Inflammatory macrophage treated with lipopolysaccharide for 1 hour (primary cell): ENCODE measurements at places on chromosomes 4 and X.

- peak; percentile 62 for DNase-seq
Measured at GRCh38 chr4:158169931-158170690, 2.7 kb downstream of the GASK1B start.

DNA sequence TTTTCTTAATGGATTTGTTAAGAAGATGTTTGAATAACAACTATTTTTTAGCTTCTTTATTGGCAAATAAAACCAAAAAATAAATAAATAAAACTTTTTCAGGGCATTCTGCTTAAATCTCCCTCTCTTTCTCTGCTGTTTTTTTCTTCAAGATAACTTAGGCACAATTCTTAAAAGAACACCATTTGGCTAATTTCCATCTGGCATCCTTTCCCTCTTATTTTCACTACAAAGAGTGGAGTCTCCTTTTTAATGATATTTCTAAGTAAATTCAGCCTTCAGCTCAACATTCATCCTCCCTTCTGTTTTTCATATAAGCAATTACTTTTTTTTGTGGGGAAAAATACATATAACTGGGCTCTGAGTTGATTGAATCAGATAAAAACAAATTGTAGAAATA lies 88.1 kb downstream of the PCDH7 start:
- no peak for DNase-seq

DNA sequence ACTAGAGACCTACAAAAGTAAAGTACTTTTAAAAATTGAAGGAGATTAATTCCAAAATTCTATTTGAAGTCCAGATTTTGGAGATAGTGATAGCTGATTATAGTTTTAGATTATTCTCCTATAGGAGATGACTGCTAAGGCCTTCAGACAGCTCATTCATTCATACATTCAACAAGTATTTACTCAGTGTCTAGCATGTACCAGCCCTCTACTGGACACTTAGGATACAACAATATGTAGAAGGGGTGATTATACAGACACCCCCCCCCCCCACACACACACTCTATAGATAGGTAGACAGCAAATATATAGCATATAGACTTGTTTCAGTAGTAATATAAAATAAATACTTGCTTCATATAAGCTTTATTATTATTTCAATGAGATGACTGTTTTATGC lies 60.4 kb upstream of the TAF9B start:
- DNase-seq, result peak; percentile 0

- no peak for DNase-seq
Measured at GRCh38 chr4:8904666-8905065, 33.0 kb upstream of the HMX1 start.

DNA sequence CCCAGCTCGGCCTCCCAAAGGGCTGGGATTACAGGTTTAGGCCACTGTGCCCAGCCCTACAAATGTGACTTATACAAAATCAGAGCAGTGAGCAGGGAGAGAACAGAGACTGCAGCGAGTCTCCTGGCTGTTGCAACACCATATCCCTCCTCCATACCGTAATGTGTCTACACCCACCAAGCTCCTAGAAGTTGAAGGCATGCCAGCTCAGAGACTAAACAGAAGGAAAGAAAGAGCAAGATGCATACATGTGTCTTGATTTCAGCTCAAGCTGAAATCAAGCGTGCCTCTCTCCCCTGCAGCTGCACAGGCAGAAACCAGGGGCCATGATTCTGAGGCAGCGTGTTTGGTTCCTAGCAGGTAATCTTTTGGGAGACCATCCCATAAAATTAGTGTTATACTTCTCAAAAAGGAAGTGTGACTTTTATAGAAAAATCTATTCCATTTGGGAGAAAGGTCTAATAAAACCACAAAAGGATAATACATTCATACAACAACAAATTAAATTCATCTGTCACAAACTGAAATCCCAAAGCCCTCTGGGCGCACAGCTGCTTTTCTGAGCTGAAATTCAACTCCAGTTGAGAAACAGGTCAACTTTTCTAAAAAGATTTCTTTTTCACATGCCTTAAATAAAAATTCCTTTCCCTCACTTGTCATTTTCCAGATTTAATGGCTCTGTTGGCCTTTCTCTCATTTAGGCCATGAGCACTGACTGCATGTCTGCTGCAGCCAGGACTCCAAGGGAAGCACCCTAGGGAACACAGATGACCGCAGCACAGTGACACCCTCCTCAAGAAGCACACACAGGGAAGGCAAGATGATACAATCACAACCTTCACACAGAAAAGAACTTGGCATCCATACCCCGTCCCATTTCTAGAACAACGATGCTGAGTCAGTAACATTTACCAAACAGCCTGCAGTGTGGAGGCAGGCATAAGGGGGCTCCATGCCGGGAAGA lies 34.4 kb downstream of the AFAP1 start:
- DNase-seq, result no peak

GRCh38 chr4:77308843-77309242 lies 151.8 kb downstream of the CCNG2 start:
- peak; percentile 2 for DNase-seq

DNA sequence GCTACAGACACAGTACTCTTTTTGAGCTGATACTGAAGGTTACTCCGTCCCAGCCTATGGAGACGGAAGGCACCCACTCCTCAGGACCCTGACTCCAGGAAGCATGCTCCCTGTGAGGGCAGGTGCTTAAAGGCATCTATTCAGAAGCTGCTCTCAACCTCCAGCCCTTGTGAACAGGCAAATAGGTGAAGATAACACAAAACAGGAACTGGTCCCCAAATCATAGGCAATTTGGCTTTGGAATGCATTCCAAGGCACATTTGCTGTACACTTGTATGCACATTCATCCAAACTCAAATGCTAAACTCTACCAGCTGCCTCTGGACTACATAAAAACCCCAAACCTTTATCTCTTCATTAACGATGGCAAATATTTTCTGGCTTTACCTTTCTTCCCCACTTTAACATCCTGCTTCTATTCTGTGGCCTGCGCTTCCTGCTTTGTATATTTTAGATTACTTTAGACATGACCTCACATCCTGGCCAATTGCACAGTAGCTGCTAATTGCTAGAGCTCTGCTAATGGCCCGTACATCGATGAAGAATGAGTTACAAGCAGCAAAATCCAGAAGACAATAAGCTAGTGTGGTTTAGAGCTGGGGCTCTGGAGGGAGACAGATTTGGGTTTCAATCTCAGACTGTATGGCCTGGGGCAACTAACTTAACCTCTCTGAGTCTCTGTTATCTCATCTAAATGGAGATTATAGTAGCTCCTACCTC lies 3.2 kb downstream of the SEL1L3 start:
- peak; percentile 31 for DNase-seq

DNA sequence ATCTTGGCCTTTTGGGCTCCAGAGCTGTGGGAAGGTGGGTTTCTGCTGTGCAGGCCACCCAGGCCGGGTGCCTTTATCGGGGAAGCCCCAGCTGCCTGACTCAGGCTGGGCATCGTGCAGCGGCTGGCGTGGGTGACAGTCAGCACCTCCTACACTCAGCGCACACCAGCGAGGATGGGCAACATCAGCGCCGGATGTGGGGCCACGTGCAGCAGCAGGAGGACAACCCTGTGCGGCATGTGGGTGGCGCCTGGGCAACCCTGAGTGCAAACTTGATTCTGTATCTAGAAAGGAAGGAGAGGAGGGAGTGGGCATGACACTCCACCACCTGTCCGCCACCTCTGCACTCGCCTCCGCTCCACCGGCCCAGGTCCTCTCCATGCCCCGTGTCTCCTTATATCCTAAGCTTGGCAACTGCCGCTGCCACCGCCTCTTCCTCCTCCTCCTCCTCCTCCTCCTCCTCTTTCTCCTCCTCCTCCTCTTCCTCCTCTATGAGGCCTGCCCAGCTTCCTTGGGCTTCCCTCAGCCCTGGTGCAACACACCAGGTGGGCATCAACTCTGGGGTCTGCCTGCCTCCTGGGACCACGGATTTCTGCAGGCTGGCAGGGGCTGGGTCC lies 107.4 kb upstream of the AFAP1 start:
- DNase-seq, result no peak

DNA sequence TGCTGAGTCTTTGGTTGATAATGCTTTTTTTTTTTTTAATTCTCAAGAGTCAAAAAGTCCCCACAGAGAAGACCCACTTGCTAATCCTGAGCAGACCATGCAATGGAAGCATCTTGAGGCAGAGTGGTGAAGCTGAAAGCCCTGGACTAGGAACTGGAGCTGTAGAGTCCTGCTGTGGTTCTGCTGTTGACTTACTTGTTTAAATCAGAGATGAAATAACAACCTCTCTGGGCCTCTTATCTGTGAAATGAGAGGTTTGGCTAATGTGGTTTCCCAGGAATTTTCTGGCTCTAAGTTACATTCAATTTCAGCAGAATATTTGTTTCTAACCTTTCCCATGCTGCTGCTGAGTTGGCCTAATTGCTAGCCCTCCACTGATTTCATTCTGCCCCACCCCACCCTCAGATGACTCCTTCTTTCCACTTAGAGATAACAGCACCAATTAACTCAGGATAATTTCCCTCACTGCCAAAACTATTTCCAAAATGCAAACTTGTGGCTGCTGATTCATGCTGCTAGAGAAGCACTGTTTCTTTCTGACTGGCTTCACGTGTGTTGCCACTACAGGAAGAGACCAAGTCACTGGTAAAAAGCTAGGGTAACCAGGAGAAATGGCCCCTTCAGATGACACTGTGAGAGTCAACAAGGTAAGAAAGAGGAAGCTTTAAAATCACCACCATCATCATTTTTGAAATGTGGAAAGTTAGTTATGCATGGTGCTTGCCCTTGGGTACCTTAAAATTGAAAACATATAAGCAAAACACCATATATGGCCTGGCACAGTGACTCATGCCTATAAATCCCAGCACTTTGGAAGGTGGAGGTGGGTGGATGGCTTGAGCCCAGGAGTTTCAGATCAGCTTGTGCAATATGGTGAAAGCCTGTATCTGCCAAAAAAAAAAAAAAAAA lies 326.4 kb downstream of the DCHS2 start:
- DNase-seq, result no peak

GRCh38 chrX:154040307-154040756 lies 20.6 kb upstream of the IRAK1 start:
- DNase-seq, result peak; percentile 96

- DNase-seq, result no peak
Measured at GRCh38 chrX:41096339-41096955, 11.2 kb downstream of the USP9X start.

DNA sequence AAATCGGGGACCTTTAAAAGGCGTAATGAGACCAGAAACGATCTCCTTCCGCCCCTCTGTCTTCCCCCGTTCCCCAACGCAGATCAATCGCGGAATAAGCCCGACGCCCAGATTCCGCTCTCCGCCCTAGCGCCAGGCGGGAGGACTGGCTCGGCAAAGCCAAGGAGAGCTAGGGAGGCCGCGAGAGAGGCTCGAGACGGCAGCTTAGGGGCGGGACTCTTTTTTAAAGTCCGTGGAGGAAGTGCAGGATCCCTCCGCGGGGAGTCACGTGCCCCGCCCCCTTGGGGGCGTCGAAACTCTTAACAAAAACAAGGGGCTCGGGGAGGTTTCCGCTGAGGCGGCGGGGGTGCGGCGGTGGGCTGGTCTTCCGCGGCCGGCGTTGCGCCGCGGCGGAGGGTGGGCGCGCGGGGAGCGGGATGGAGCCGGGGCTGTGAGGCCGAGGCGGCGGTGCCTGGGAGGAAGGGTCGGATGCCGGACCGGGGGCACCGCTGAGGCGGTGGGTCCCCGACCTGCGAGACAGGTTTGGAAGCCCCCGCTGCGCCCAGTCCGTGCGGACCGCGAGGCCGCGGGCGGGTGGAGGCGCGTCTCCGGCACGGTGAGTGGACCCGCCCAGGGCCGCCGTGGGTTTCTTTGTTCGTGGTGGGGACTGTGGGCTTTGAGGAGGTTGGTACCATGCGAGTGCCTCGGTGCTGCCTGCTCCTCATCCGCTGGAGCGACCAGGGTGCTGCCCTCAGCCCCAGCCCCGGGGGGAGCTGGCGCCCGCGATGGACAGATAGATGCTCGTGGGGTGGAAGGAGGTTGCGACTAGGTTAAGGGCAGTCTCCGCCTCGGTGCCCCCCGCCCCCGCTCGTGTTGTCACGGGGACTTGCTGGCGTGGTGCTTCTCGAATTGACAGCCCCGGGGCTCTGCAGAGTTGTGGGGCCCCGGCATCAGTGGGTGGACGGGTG lies at the start of gene CCNG2:
Gene CCNG2 (plus strand): TSS at position 296 of the 947 bp plus-strand sequence. CDS start 1,326 bp downstream, outside the sequence.
- DNase-seq, result no peak

- no peak for DNase-seq
Measured at GRCh38 chr4:5157791-5158770, 106.8 kb downstream of the STK32B start.

GRCh38 chr4:172989984-172990820 lies 178.4 kb upstream of the GALNT7 start:
- DNase-seq, result no peak

GRCh38 chr4:71287305-71287704 lies 51.5 kb upstream of the SLC4A4 start:
- no peak for DNase-seq

GRCh38 chrX:17375367-17375636 lies 302 bp downstream of the NHS start:
- DNase-seq, result no peak

GRCh38 chr4:1948892-1949436 lies 59.8 kb downstream of the NELFA start:
- DNase-seq, result no peak

DNA sequence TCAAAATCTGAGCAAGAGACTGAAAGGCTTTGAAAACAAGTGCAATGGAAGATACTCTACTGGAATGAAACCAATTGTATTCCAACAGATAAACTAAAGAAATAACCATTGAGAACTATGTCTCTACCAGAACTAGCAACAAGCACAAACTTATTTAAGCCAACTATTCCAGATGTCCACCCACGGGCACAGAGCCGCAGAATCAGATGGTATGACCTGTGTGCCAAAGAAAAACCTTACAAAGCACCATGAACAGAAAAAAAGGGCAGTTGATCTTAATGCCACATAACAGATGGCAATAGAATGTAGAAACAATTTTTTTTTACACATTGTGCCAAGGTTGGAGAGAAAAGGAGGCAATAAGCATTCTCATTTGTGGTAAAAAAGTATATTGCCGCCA lies 269.3 kb upstream of the ADGRL3 start:
- no peak for DNase-seq

- no peak for DNase-seq
Measured at GRCh38 chr4:7021930-7022664, 21.1 kb upstream of the TADA2B start.

DNA sequence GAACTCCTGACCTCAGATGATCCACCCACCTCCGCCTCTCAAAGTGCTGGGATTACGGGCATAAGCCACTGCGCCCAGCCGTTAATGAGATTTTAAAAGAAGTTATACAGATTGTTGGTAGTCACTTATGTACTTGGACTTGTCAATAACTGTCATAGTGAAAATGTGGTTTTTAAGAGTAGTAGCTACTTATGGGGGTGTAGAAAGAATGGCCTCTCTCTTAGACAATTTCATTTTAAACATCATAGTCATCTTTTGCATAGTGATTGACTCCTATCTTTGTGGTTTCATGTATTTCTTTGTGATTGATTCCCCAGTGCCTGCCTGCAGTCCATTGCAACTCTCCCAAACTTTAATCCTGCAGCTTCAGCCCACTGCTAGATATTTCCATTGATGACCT lies 17.4 kb downstream of the FAM199X start:
- DNase-seq, result no peak

GRCh38 chr4:150070464-150071170 lies 7.6 kb upstream of the DCLK2 start:
- DNase-seq, result no peak

DNA sequence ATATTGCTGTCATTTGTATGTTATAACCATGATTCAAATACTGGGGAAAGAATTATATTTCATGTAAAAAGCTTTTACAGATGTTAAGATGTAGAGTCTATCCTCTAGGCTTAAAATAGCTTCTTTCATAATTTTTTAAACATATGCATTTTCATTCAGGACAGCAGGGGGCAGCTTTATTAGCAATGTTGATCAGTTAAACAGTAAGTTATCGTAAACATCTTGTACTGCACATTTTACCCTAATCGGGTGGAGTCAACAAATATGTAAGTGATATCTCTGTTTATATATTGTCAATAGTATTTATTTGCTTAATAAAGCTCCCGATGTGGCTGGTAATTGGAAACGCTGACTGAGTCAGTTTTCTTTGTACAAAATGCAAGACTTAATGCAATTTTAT lies 142.5 kb upstream of the MED14 start:
- peak; percentile 14 for DNase-seq
